A549 treated with RU486 at 1 μM for 4 hours (cell line): ENCODE measurements at places on chromosomes 4 and X. TPM values are rescaled to one million over a fixed set of nuclear protein-coding genes. Genes with fewer than 3 reads are reported as not detected.

Gene HSFX3
- not detected in 5 replicates for total RNA-seq

Gene PRICKLE3
- total RNA-seq: 16.1 to 21.8 TPM (median 19.4 TPM) in 5 replicates

Gene SSX3
- total RNA-seq: not detected in 5 replicates

Gene GABRG1
- total RNA-seq: not detected in 5 replicates

Gene SRPK3
- 0.02 to 0.05 TPM (median 0.02 TPM) in 3 of 5 replicates, not detected in the others for total RNA-seq

Gene MGARP
- 0.30 to 1.1 TPM (median 0.90 TPM) in 5 replicates for total RNA-seq

Gene FOXR2
- not detected in 5 replicates for total RNA-seq

Gene NEUROG2
- total RNA-seq: 0.06 TPM in 1 of 5 replicates, not detected in the others

Gene INTS6L
- 0.07 to 0.15 TPM (median 0.11 TPM) in 4 of 5 replicates, not detected in the other for total RNA-seq

Gene CABS1
- not detected in 5 replicates for total RNA-seq

Gene PSAPL1
- total RNA-seq: 0.03 to 0.13 TPM (median 0.08 TPM) in 5 replicates

Gene LIN54
- 4.1 to 7.8 TPM (median 7.2 TPM) in 5 replicates for total RNA-seq

Gene MAB21L2
- total RNA-seq: not detected in 5 replicates

Gene SPRY1
- total RNA-seq: 0.64 to 0.76 TPM (median 0.74 TPM) in 5 replicates

Gene CPLX1
- total RNA-seq: 0.47 to 0.70 TPM (median 0.51 TPM) in 5 replicates

Gene ARR3
- not detected in 5 replicates for total RNA-seq

Gene MAGEA2
- total RNA-seq: not detected in 5 replicates

Gene ASB5
- total RNA-seq: 0.05 to 0.07 TPM in 2 of 5 replicates, not detected in the others

Gene C4orf51
- not detected in 5 replicates for total RNA-seq
